ENCODE measurements at places on chromosomes 1 and 21.

GRCh38 chr1:59355361-59355760 lies 58.5 kb downstream of the FGGY start:
- no peak for DNase-seq

GRCh38 chr1:211939876-211940468 lies 95.4 kb downstream of the INTS7 start:
- DNase-seq: no peak

- peak; percentile 44 for DNase-seq
Observed at GRCh38 chr1:165828669-165829329, 1.4 kb downstream of the UCK2 start.

GRCh38 chr1:244391761-244392160 lies 59.9 kb downstream of the ADSS2 start:
- no peak for DNase-seq

DNA sequence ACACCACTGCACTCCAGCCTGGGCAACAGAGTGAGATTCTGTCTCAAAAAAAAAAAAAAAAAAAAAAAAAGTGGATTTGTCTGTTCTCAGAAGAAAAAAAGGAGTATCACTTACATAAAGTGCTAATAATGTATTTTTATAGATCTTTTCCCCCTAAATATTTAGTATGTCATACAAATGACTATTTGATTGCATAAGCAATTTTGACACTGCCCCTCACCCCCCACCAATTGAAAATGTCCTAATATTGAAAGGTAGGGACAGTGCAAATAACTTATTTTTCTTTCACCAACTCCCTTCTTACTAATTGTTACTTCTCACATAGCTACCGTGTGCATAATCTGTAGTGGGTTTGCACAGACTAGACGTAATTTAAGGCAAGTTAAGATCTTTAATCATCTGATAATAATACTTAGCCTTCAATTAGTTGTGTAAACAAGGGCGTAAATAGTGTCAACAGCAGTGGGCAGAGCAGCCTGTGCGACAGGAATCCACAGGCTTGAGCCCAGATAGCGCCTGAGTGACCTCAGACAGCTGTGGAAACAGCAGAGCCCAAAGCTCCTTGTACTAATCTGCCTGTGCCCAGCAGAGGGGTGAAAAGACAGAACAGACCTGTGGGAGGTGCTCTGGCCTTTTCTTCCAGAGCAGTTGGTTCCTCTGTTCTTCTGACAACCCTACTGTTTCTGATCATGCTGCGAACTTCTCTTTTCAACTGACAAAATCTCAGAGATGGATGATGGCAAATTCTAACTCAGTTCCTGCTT lies 4.5 kb upstream of the IER5 start:
- DNase-seq: no peak

- no peak for DNase-seq
Observed at GRCh38 chr1:169091480-169091941, 15.0 kb upstream of the ATP1B1 start.

GRCh38 chr1:198068285-198068684 lies 88.5 kb upstream of the NEK7 start:
- DNase-seq: no peak

GRCh38 chr21:42980312-42981213 lies 6.2 kb downstream of the PKNOX1 start:
- DNase-seq: no peak

DNA sequence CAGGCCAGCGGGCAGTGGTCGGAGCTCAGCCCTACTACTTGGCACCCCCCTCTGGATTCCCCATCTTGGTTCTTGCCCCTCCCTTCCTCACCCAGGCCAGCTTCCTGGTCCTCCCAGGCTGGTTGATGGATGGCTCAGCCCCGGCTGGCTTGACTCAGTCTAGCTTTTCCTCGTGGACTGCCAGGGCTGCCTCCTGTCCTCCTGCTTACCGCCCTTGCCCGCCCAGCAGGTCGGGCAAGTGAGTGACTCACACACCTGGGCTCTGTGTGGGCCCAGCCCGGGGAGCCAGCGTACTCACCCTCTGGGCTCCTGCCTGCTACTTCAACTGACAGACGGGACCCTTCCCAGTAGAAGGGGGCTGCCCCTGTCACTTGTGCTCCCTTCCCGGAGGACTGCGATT lies 19.5 kb upstream of the ARHGEF10L start:
- DNase-seq: no peak

GRCh38 chr1:219324629-219325367 lies 151.1 kb downstream of the LYPLAL1 start:
- no peak for DNase-seq

DNA sequence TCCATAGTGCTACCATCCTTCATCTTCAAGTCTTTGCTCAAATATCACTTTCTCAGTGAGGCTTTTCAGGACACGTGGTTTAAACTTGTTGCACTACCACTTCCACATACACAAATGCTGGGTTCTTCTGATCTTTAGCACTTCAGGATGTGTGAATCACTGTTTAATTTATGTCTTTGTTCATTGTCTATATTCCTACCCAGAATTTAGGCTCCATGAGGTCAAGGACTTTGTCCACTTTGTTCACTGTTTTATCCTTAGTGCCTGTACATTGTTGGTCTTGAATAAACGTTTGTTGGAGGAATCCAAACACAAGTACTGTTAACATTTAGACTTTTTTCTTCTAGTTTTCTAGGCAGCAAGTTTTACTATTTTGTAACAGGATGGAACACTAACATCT lies 42.6 kb upstream of the RALGPS2 start:
- DNase-seq: no peak

DNA sequence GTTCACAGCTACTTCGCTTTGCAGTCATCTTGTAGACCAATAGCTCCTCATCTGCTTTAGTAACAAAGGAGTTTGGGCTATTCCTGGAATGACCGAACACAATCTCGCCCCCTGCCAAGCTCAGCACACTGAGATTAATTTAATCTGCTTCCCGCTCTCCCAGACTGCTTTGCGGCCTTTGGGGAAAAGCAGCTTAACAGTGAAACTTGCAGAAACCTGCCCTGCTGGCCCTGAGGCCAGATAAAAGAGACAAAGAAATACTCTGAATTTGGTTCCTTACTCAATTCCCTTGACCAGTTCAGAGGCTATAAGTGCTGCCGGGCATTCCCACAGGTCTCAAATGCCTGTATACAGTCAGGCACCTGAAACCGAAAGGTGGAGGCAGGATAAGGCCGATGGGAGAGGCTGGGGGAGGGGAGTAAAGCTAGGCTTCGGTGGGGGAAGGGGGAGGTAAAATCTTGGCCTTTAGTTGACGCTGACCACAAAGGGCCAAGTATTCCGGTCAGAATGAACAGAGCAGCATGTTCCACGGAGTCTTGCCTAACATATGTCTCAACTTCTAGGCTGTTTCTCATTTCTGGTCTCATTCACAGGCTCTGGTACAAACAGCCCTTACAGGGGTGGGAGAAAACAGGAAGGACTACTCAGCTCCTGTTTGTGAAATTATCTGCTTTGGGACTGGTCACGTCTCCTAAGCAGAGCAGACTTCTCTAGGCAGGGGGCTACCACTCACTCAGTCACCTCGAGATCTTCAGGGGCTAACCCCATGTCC lies 17.7 kb upstream of the A3GALT2 start:
- DNase-seq: no peak

DNA sequence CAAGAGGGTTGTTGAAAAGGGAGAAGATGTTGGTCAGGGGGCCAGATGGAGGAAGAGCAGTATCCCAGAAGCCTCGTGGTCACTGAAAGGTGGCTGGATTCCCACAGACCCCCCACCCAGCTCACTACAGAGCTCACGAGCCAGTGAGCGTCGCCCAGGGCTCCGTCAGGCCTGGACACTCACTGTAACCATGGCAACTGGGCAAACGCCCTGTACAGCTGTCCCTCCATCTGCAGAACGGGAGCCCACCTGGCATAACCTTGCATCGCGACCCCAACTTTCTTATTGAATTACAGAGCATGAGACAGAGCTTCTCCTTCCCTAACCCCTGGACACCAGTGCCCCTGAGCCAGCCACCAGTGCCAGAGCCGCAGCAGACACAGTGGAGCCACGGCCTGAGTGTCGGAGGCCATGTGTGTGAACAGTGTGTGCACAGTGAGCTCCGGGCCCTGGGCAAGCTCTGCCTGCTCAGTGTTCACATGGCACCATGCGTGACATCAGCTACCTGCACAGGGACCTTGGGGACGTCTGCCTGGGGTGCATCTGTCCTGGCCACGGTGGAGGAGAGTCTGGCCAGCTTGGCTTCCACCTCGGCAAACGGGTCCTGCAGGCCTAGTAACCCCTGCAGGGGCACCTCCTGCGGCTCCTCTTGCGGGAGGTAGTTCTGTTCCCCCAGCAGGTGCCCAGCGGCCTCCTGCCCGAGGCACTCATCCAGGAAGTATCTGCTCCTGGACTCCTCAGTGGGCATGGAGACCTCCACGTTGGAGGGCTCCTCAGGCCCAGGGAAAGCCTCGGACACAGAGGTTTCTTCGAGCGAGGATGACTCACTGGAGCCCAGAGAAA lies 25.9 kb upstream of the DDOST start:
- DNase-seq: no peak

- no peak for DNase-seq
Observed at GRCh38 chr1:181011301-181012202, 11.1 kb downstream of the STX6 start.

- DNase-seq: no peak
Observed at GRCh38 chr21:42377211-42377950, 11.0 kb upstream of the TFF1 start.

All from frontal cortex (tissue), 4 donors.